ENCODE measurements at places on chromosomes 7 and 10. TPM values are rescaled to one million over a fixed set of nuclear protein-coding genes. Genes with fewer than 3 reads are reported as not detected.

GRCh38 chr7:10723832-10724231, 249.8 kb upstream of the PHF14 start:
- no peaks in the 10 kb centered on the region for H3K36me3 ChIP-seq
- H3K4me3 ChIP-seq = no peak overlapping the region
- no peak for DNase-seq
- no peak overlapping the region for H3K27ac ChIP-seq
- no peaks in the 10 kb centered on the region for H3K4me1 ChIP-seq

DNA sequence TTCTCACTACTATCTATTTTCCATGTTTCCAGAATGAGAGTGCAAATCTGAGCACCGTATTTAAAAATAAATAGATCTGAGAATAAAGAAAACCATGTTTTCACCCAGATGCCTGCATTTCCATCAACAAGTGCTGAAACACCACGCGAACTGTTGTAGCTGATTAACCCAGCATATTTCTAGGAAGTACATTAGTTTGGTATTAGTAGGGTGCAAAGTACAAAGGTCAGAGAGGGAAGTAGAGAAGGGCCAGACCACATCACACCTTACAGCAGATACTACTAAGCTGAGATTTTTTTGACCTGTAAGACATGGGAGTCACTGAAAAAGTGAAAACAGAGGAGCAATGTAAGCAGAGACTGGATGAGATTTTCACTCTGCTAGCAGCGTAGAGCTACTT, 181.3 kb downstream of the IMMP2L start:
- no peaks in the 10 kb centered on the region for H3K27me3 ChIP-seq
- peak; percentile 71 for DNase-seq
- H3K4me1 ChIP-seq = peaks cover 17% of the 10 kb centered on the region
- H3K36me3 ChIP-seq = no peaks in the 10 kb centered on the region

GRCh38 chr10:48682265-48682664, 2.4 kb upstream of the WDFY4 start:
- H3K27ac ChIP-seq = no peak overlapping the region
- no peak overlapping the region for H3K4me3 ChIP-seq
- H3K27me3 ChIP-seq = peaks cover 8% of the 10 kb centered on the region
- no peaks in the 10 kb centered on the region for H3K36me3 ChIP-seq
- no peaks in the 10 kb centered on the region for H3K4me1 ChIP-seq

GRCh38 chr7:104779888-104780287, 234.1 kb upstream of the KMT2E start:
- no peak for DNase-seq
- H3K27ac ChIP-seq = no peak overlapping the region
- no peak overlapping the region for H3K4me3 ChIP-seq
- no peaks in the 10 kb centered on the region for H3K36me3 ChIP-seq
- H3K27me3 ChIP-seq = no peaks in the 10 kb centered on the region

- peaks cover 8% of the 10 kb centered on the region for H3K4me1 ChIP-seq
- DNase-seq = no peak
- H3K27me3 ChIP-seq = peaks cover 11% of the 10 kb centered on the region
- no peak overlapping the region for H3K4me3 ChIP-seq
- no peaks in the 10 kb centered on the region for H3K36me3 ChIP-seq
Measured at GRCh38 chr7:1193593-1194424, 33.8 kb upstream of the ZFAND2A start.

GRCh38 chr7:96169439-96169838, 152.5 kb downstream of the SLC25A13 start:
- peaks cover 45% of the 10 kb centered on the region for H3K36me3 ChIP-seq
- peaks cover 1% of the 10 kb centered on the region for H3K4me1 ChIP-seq
- H3K4me3 ChIP-seq = no peak overlapping the region

GRCh38 chr10:28587270-28587969, 54.5 kb downstream of the WAC start:
- no peak for DNase-seq
- peaks cover 14% of the 10 kb centered on the region for H3K36me3 ChIP-seq
- no peaks in the 10 kb centered on the region for H3K4me1 ChIP-seq
- no peaks in the 10 kb centered on the region for H3K27me3 ChIP-seq

DNA sequence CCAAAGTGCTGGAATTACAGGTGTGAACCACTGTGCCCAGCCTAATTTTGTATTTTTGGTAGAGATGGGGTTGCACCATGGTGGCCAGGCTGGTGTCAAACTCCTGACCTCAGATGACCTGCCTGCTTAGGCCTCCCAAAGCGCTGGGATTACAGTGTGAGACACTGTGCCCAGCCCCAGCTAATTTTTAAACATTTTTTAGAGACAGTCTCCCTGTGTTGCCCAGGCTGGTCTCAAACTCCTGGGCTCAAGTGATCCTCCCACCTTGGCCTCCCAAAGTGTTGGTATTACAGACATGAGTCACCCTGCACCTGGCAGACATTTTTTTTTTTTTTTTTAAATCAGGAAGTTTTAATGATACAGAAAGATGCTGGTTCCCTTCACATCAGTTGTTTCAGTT, 15.5 kb downstream of the DENND10 start:
- peaks cover 7% of the 10 kb centered on the region for H3K36me3 ChIP-seq
- no peaks in the 10 kb centered on the region for H3K27me3 ChIP-seq
- DNase-seq = no peak
- peaks cover 66% of the 10 kb centered on the region for H3K4me1 ChIP-seq
- H3K4me3 ChIP-seq = no peak overlapping the region

- no peak overlapping the region for H3K27ac ChIP-seq
- H3K4me3 ChIP-seq = no peak overlapping the region
- DNase-seq = no peak
Measured at GRCh38 chr10:33776419-33777070, 442.1 kb upstream of the NRP1 start.

GRCh38 chr7:2800931-2801688, 43.0 kb downstream of the GNA12 start:
- peak overlapping the region; percentile 97 for H3K27ac ChIP-seq
- H3K4me3 ChIP-seq = no peak overlapping the region
- no peaks in the 10 kb centered on the region for H3K36me3 ChIP-seq
- H3K27me3 ChIP-seq = no peaks in the 10 kb centered on the region
- peak; percentile 34 for DNase-seq

DNA sequence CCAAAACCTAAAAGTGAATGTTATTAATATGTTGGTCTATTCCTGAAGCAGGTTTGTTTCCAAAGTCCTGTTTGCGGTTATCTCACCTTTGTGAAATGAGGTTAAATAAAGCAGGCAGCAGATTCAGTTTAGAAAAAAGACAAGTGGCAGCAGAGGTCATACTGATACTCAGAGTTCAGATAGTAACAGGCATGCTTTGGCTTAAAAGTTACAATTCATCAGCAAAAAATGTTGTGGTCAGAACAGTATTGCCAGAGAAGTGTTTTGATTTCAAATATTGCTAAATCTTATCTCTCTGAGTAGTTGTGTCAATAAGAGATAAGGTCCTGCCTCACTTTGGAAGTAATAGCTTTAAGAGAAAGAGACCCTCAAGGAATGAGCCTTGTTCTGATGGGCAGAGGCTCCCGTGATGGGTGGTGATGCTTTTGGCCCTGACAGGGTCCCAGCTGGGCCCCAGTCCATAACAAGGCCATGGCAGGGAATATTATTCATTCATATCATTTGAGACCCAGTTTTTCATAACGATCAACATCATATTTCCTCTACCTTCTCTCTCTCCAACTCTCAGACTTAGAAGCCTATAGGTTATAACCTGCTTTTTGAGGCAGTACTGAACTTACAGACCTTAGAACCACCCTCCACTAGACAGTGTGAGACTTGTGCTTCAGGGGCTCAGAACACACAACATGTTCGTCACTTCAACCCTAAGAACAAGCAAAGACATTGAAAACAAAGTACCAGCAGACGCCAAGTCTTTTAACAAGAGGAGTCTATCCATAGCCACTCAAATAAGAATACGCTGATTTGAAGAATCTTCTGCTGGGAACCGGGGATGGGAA, 58.5 kb upstream of the AHR start:
- no peaks in the 10 kb centered on the region for H3K36me3 ChIP-seq
- H3K27ac ChIP-seq = no peak overlapping the region
- H3K4me1 ChIP-seq = peaks cover 18% of the 10 kb centered on the region
- DNase-seq = peak; percentile 91
- H3K4me3 ChIP-seq = no peak overlapping the region

- DNase-seq = no peak
- no peak overlapping the region for H3K27ac ChIP-seq
- no peak overlapping the region for H3K4me3 ChIP-seq
- H3K4me1 ChIP-seq = no peaks in the 10 kb centered on the region
Measured at GRCh38 chr10:118495499-118495898, 99.9 kb downstream of the PRLHR start.

DNA sequence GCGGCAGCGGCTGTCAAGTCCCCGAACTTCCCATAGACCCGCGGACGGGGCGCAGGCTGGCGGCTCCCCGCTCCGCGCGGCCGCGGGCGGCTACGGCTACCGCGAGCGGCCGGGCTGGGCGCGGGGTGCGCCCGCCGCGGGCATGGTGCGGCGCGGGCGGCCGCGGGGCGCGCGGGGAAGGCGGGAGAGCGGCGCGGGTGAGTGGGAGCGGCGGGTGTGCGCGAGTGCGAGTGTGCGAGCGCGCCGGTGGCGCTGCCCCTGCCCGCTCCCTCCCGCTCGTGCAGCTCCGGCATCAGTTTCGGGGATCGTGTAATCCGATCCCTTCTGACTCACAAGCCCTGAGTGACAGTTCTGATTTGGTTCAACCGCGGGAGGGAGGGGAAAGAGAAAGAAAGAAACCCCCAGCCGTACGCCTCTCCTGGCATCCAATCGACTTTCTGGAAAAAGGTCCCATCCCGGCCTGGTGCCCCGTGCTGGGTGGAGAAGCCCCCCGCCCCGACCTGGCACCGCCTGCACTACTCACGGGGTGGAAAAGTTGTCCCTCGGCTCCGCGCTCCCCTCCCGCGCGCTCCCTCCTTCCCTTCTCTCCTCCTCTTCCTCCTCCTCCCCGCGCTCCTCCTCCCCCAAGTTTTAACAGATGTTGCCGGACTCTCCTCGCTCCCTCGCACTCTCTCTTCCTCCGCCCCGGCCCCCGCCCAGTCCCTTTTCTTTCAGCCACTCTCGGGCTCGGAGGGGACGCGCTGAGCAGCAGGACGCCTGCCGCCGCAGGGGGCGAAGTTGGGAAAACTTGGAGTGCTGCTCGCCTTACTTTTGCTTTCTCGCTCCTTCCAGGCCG, at the start of gene GLI3:
Gene GLI3, minus strand, starts transcription at position 234 of the 835 bp plus-strand sequence. CDS start 13,956 bp downstream, outside the sequence.
- no peak within 1 kb of the TSS for H3K27ac ChIP-seq
- peak within 1 kb of the TSS; percentile 34 for H3K4me3 ChIP-seq
- H3K36me3 ChIP-seq = no peaks in the 10 kb centered on the region
- no peak for DNase-seq

DNA sequence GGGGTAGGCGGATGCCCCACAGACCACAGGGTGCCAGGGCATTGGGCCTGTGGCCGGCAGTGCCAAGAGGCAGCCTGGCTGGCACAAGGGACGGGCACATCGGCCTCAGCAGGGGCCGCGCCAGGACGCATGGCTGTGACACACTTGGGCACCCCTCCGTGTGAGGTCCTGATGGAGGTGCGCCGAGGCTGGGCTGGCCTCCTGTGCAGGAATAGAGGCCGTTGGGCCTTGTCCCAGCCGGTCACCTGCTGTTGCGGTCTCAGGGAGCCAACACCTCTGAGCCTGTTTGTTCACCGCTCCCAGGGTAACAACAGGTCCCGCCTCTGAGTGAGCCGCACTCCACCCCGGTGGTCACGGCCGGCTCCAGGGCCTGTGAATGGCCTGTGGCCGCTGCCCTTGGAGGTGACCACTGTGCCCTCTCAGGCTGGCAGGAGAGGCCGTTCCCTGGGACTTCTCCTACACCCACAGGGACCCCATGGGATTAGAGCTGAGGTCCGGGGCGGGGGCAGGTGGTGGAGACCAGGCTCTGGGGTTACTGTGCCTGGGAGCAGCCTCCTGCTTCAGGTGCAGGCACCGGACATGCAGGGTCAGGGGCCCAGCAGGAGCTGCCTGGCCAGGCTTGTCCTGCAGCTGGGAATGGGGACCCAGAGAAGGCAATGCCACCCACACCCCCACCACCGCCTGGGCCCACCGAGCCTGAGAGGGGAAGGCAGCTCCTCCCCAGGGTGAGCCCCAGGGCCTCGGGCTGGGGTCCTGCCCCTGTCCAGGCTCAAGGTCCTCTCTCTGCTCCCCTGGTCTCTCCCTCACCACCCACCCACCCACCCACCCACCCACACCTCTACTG, 12.0 kb downstream of the PWWP2B start:
- DNase-seq = no peak
- peaks cover 41% of the 10 kb centered on the region for H3K4me1 ChIP-seq
- no peak overlapping the region for H3K4me3 ChIP-seq
- H3K36me3 ChIP-seq = no peaks in the 10 kb centered on the region
- H3K27ac ChIP-seq = no peak overlapping the region

DNA sequence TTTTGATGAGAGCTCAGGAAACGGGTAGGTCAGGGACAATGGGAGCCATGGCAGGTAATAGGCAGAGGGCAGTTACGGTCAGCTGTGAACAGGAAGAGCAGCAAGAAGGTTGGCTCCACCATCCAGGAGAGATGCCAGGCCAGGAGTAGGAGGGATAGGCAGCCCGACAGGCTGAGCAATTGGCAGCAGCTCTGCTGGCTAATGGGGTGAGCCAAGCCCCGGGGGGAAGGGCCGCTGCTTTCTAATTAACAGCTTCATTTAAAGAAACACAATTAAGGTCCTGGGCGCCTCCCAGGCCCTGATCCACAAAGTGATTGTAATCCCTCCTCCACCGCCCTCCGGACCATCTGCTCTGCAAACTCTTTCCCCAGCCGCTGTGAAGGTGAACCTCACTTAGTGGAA, 23.7 kb downstream of the SH2B2 start:
- no peak for DNase-seq
- H3K27ac ChIP-seq = no peak overlapping the region

- H3K27ac ChIP-seq = no peak overlapping the region
- no peaks in the 10 kb centered on the region for H3K27me3 ChIP-seq
- no peak overlapping the region for H3K4me3 ChIP-seq
- peaks cover 11% of the 10 kb centered on the region for H3K4me1 ChIP-seq
Measured at GRCh38 chr10:25113191-25114035, 61.4 kb upstream of the GPR158 start.

- no peaks in the 10 kb centered on the region for H3K27me3 ChIP-seq
- no peaks in the 10 kb centered on the region for H3K4me1 ChIP-seq
- H3K36me3 ChIP-seq = no peaks in the 10 kb centered on the region
Measured at GRCh38 chr7:103009466-103010185, 65.0 kb downstream of the FBXL13 start.

DNA sequence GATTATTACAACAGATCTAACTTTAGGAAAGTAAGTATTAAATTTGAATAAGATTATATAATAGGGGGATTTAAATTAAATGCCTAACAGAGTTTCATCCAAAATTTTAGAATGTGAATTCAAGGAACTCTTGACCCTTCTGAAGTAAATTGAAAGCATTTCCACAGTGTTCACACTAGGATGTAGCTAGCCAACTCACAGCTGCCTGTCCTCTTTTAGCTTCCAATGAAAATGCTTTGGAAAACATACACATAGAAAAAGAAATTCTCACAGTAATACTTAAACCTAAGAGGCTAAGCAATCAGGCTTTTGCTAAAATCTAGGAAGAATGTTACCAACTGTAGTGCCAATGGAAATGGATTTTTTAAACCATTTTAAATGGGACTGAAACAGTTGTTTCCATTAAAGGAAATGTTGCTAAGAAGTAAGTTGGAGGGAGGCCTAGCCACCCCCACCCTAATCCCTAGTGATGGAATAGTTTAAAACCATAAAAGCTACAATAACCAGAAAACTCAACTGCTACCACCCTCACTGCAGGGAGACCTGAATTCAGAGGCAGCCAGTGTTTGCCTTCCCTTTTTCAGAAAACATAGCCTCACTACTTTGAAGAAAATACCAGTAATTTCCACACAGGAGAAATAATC, 58.3 kb downstream of the REEP3 start:
- no peak overlapping the region for H3K4me3 ChIP-seq
- no peaks in the 10 kb centered on the region for H3K27me3 ChIP-seq
- no peak for DNase-seq
- H3K4me1 ChIP-seq = peaks cover under 1% of the 10 kb centered on the region

GRCh38 chr7:117006907-117007684, 53.8 kb downstream of the ST7 start:
- H3K27me3 ChIP-seq = no peaks in the 10 kb centered on the region
- no peak overlapping the region for H3K4me3 ChIP-seq

SLC29A3 gene
- total RNA-seq = 8.6 TPM

SPRN gene
- total RNA-seq = not detected

LEP gene
- not detected for total RNA-seq

PRPS1L1 gene
- total RNA-seq = not detected
